ENCODE measurements at places on chromosomes 1 and 21. TPM values are rescaled to one million over a fixed set of nuclear protein-coding genes. Genes with fewer than 3 reads are reported as not detected.

CELA2B gene
- not detected for total RNA-seq

OR6K3 gene
- total RNA-seq, result not detected

ADGRL2 gene
- total RNA-seq, result 75.9 TPM

NBPF20 gene
- total RNA-seq, result 4.6 TPM

DIO1 gene
- not detected for total RNA-seq

Data from bladder microvascular endothelial cell (primary cell).